ENCODE measurements at places on chromosomes 6 and 20.

GRCh38 chr6:10569392-10570127, 48.4 kb downstream of the GCNT2 start:
- DNase-seq: no peak

GRCh38 chr6:294656-295565, 2.6 kb downstream of the DUSP22 start:
- no peak for DNase-seq

- no peak for DNase-seq
Measured at GRCh38 chr6:52512199-52512598, 64.7 kb downstream of the TRAM2 start.

DNA sequence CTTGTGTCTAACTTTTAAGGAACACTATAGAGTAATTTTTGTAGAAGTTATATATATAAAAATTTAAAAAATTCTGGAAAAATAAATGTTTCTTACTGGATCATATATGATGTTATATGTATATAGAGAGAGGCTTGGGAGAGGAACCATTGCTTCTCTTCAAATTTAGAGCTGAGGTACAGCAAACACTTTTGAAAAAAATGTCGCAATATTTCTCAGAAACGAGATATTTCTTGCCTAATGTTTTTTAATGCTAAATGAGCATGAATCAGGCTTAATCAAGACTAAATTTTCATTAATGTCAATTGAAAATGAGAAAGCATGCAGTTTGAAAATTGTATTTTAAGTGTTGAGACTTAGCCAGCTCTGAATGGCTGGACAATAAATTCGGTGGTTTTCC, 2.6 kb downstream of the PKIB start:
- DNase-seq: no peak

- DNase-seq: no peak
Measured at GRCh38 chr6:22940581-22941290, 371.4 kb downstream of the HDGFL1 start.

Measured in neural progenitor cell (in vitro differentiated cells).